Activated naive CD4-positive, alpha-beta T cell treated with anti-CD3 and anti-CD28 coated beads for 36 hours (primary cell): ENCODE measurements at places on chromosomes 12 and 14. TPM values are rescaled to one million over a fixed set of nuclear protein-coding genes. Genes with fewer than 3 reads are reported as not detected.
A peak's percentile ranks its signal among the peaks of the same experiment; 100 is the strongest.

GRCh38 chr14:100540141-100540925, 46.9 kb downstream of the BEGAIN start:
- DNase-seq = no peak

- no peak for DNase-seq
Measured at GRCh38 chr12:64590183-64590582, 20.1 kb upstream of the RASSF3 start.

DNA sequence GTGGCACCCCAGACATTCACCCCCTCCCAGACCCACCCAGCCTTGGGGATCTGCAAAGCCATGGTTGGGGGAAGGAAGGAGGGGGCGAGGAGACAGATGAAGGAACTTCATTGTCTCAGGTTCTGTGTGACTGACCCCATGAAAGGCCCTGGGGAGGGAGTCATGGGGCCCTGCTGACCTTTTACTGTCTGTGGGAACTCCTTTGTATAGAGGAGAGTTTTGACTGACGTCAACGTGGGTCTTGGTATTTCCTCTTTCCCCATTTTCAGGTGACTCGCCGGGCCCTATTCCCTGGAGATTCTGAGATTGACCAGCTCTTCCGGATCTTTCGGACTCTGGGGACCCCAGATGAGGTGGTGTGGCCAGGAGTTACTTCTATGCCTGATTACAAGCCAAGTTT, 3.1 kb upstream of the RAB5B start:
- no peak for DNase-seq

GRCh38 chr14:89418976-89419375, 1.9 kb upstream of the FOXN3 start:
- DNase-seq = no peak

- no peak for DNase-seq
Measured at GRCh38 chr12:120194226-120194533, 335 bp downstream of the GCN1 start.

DNA sequence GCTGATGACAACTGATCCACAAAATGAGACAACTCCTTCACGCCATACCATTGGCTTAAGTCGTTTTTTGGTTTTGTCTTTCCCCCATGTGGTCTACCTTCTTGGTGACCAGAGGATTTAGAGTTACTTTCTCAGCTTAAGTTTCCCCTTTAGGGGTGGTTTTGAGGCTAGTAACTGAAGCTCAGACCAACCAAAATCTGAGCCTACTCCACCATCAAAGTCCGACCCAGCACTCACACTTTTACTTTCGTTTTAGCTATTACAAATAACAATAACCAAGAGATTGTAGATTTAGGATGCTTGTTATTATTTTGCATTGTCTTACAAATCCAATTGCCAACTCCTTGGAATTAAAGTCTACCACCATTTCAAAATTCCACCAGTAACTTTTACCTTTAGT, 130.6 kb upstream of the MDM1 start:
- DNase-seq = no peak

DNA sequence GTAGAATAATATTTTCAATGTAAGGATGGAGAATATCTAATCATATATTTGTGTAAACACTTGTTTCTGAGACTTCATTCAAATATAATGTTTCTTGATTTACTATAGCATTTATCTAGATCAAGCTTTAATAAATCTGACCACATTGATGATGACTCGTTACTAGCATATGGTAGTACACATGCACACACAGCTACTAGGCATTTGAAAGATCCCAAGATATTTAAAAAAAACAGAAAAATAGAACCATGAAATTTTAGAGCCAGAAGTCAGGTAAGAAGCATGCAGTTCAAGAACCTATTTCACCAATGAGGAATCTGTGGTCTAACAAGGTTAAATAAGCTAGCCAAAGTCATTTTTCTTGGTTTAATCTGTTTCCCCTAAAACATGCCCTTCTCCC, 32.0 kb downstream of the DCP1B start:
- no peak for DNase-seq

DNA sequence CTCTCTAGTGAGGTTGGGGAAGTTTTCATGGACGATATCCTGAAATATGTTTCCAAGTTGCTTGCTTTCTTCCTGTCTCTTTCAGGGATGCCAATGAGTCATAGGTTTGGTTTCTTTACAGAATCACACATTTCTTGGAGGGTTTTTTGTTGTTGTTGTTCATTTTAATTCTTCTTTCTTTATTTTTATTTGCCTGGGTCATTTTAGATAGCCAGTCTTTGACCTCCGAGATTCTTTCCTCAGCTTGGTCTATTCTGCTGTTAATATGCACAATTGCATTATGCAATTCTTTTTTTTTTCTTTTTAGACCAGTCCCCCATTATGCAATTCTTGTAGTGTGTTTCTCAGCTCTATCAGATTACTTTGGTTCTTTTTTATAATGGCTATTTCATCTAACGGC, 338.9 kb downstream of the AEBP2 start:
- no peak for DNase-seq

GRCh38 chr12:127271776-127272175, 995.2 kb upstream of the TMEM132C start:
- DNase-seq = no peak

GRCh38 chr12:62776997-62777396, 158.0 kb downstream of the PPM1H start:
- no peak for DNase-seq

DNA sequence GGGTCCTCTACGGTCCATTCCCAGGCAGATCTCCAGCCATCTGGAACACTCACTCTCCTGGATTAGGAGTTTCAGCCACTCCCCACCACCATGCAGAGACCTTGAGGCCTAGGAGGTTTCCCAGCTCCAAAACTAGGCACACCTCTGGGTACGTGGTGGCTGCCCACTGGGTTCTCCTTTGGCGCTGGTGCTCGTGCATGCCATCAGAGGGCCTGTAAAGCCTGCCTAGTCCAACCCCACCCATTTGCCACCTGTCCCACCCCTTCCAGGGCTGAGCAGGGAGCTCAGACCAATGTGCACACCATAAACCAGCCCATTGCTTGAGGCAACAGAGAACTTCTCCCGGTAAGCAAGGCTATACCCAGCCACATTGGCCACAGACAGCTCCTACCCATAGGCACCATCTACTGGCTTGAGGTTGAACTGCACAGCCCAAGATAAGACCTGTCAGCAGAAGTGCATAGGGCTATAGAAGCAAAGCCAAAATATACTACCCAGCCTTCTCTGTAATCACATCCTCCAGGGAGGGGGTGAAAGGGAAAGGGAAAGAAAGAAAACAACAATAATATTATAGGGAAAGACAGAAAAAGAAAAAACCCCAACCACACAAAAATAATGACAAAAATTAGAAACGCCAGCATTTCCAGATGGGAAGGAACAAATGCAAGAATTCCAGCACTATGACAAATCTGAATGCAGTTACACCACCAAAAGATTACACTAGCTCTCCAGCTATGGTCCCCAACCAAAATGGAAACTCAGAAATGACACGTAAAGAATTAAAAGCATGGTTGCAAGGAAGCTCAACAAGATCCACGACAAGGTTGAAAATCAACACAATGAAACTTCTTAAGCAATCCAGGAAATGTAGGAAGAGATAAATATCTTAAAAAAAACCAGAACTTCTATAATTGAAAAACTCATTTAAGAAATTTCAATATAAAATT, 111.9 kb upstream of the CCDC175 start:
- DNase-seq = peak; percentile 65

DNA sequence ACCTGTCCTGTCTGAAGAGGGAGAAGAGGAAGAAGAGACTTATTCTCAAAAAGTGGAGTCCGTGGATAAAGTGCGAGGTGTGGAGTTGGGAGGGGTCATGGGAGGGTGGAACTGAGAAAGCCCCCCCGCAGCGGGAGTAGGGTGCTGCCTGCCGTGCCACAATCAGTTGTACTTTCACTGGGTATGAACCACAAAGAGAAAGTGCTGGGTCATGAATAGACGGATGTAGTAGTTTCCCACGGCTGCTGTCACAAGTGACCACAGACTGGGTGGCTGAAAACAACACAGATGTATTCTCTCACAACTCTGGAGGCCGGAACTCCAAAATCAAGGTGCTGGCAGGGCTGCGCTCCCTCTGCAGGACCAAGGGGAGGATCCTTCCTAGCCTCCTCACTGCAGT, 5.5 kb downstream of the DNAH10 start:
- DNase-seq = peak; percentile 30

The PLA2G1B gene
- not detected for total RNA-seq

The GDF3 gene
- total RNA-seq = not detected

The NR4A1 gene
- 64.2 TPM for total RNA-seq

DNA sequence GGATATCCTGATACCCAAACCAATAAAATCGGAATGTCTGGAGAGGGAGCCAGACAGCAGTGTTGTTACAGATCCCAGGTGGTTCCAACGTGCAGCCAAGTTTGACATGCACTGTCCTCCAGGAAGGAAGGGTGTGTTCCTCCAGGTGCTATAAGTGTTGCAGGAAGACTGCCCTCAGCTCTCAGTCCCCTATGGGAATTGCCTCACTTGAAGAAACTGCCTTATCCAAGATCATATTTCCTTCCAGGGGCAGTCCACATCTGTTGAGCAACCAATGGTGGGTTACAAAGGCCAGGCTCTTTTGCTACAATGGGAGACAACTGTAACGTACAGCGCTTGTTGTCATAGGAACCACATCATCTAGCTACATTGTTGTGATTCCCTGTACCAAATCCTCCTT, 13.3 kb upstream of the FBXW8 start:
- DNase-seq = no peak

DNA sequence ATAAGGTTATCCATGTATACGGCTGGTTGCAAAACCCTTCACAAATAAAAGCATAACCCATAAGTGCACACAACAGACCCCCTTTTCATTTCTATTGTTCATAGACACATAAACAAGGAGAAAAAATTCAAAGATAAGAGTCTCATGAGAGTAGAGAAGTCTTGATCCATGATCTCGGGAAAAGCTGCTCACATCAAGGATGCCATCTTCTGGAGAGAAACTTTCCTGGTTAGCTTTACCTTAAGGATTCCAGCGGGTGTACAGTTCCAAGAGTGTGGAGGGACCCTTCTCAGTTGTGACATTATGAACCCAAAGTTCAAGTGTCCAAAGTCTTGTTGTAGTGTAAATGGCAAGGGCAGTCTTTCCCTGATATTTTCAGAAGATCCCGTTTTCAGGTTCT, 144.5 kb downstream of the LLPH start:
- no peak for DNase-seq

The CD4 gene
- total RNA-seq = 155 TPM

The LHX5 gene
- not detected for total RNA-seq

GRCh38 chr14:20247646-20248246, 8.7 kb downstream of the OR11H4 start:
- no peak for DNase-seq

The NINJ2 gene
- 1.8 TPM for total RNA-seq

DNA sequence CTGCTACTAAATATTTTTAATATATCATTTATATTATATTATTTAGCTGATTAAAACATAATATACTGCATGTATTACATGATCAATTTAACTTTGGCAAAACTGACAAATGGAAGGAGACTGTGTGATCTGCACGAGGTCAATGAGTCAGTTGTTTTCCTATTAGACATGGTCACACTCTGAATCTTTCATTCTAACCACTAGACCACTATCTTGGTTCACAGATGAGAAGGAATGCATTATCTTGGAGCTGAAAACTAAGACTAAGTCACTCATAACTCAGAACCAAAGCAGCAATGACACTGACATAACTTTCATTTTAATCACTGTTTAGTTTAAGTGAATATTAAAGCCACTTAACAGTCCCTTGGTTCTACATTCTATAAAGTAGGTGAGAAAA, 37.4 kb downstream of the GNPTAB start:
- DNase-seq = no peak

The LRTM2 gene
- not detected for total RNA-seq

DNA sequence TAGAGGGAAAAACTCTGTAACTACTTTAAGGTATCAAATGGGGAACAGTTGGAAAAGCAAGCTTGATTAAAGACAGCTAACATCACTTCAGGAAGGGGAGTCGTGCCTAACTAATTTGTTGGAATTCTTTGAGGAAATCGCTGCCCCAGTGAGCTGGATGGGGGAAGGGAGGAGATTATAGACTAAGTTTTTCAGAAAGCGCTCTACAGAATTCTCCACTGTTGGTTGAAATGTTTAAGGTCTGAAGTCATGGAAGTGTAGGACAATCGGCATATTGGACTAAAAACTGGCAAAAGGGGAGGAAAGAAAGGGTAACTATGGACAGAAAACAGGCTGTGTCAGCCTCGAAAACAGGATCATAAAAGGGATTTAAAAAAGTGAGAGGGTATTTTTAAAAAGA, 229.9 kb upstream of the HMGA2 start:
- DNase-seq = no peak

DNA sequence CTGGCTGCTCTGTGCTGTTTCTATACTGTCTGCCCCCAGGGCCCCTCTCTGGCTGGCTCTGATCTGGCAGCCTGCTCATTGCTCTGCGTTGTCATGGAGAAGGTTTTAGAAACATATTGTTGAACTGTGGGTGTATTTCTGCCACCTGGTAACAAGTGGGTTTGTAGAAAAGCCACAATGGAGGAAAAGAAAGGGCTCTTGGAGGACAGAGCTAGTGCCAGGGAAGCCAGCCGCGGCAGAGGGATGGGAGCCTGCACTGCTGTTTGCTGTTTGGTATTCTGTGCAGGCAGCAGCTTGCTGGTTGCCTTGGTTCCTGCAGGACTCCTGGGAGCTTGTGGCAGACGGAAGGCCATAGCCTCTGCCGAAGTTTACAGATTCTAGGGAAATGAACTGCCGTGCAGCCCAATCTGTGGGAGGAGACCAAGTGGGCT, 15.1 kb downstream of the CCDC177 start:
- no peak for DNase-seq

DNA sequence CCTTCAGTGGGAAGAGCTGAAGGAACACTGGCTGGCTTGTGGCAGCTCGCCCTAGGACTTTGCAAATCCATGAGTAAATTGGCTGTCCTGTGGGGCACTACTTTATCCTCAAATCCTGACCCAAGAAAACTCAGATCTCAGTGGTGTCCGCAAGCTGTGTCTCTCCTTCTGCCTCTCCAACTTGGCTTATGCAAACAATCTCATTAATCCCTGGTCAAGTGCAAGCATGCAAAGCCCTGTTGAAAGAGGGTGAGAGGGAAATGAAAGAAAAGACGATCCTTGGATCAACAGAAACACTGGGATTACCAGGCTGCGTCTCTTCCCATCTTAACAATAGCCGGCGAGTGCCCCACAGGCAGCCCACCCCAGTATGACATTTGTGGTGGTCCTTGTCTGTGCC, 901.6 kb downstream of the BCL11B start:
- no peak for DNase-seq

The TSPAN8 gene
- not detected for total RNA-seq

GRCh38 chr12:95551305-95551704, at the start of gene USP44:
TSS of gene USP44 (minus strand) at chr12:95551476. CDS start at chr12:95534256, 17,220 bp downstream.
- DNase-seq = peak; percentile 44

GRCh38 chr12:86044396-86044795, 170.3 kb downstream of the NTS start:
- DNase-seq = no peak

The EGLN3 gene
- total RNA-seq = 0.07 TPM

GRCh38 chr12:62290846-62291245, 30.6 kb downstream of the USP15 start:
- DNase-seq = no peak

The LALBA gene
- total RNA-seq = not detected
